ENCODE measurements at places on chromosomes 5 and 9.

DNA sequence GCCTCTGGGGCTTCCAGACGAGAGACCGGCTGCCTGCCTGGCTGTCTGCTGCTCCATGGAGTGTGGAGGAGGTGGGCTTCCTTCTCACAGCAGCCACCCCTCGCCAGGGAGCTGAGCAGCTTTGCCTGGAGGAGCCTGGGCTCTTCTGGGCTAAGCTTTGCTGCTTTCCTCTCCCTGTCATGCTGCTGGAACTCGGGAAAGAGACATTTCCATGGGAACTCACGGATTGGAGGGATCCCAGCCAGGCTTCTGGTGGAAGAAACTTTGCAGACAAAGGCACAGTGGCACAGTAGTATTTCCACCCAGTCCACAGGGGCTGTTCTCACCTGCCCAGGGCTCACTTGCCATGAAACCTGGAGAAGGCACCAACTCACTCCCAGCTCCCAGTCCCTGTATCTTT, 5.6 kb upstream of the NTNG2 start:
- DNase-seq, result no peak

DNA sequence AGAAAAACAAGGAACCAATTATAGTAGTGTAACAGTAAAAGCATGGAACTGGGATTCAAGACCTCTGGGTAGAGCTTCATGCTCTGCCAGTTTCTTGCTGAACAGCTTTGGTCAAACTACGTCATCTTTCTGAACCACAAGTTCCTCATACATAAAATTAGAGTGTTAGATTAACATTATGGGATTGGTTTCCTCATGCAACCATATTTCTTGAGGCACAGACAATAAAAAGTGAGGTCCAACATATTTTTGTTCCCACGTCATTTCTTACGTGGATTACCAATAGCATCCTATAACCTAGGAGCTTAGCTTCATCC, 354.8 kb downstream of the TMEM232 start:
- no peak for DNase-seq

DNA sequence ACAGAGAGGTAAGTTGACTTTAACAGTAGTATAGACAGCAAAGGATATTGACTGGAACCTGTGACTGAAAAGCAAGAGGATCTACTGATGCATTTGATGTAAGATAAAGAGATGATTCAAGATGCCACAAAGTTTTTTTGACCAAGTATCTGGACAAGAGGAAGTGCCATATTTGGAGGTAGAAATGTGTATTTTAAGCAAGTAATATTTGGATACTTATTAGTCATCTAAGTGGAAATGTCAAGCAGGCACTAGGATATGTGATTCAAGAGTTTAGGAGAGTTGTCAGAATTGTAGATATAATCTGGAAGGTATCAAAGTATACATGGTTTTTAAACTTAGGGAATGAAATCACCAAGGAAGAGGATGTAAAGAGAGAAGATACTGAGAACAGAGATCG, 686.1 kb upstream of the CHD1 start:
- no peak for DNase-seq

GRCh38 chr9:116686135-116686534, 970 bp upstream of the TRIM32 start:
- DNase-seq, result no peak

- no peak for DNase-seq
Measured at GRCh38 chr5:12330381-12330780, 426.1 kb upstream of the CTNND2 start.

DNA sequence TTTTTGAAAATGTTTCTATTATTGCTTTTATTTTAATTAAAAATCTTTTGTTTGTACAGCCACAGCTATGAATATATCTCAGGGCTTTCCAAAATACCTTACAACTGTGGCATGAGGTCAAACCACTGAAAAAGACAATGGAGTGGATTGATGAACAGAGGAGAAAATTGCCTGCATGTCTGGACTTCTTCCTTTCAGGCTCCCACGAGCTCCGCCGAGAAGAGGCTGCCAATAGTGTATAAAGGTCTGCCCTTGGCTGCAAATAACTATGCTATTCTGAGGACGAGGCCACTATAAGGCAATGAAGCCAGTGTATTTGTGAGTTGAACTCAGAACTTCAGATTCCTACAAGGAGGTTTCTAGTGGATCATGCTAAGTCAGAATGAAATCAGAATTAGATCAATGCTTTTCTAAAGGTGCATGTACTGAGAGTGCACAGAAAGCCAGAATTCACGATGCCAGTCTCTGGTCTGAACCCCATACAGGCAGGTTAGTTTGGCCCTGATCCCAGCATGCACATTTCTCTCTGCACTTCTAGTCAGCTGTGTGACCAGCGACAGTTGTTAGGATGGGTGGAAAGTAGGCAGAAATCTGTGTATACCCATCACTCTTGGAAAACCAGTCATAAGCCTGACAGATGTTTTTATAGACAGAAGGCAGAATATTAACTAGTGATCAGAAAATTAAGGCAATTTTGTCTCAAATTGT, 42.7 kb upstream of the PLPP1 start:
- DNase-seq, result no peak

DNA sequence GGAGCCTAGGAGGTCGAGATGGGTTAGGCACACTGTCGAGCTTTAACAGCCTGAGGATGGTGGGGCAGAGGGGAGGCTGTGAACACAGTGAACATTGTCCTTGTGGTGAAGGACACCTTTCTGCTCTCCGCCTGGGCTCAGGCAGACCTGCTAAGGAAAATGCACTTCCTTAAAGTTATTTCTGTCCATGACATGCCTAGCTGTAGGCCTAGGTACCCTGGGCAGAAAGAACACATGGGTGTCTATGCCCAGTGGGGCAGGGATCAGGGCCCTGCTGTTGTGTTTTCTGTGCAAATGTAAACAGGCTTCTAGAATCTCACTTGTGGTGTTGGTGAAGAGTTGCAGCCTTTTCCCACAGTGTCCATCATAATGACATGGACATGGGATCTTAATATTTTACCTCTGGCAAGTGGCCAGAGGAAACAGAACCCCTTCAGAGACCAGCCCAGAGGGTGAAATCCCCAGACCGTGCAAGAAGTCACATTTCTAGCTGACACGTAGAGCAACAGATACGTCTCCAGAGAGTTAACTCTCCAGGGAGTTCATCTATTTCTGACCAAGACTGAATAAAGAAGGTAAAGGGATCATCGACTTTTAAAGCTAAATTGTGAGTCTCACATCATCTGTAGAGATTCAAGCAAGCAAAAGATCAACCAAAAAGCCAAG, 79.2 kb downstream of the C9orf152 start:
- DNase-seq, result no peak

DNA sequence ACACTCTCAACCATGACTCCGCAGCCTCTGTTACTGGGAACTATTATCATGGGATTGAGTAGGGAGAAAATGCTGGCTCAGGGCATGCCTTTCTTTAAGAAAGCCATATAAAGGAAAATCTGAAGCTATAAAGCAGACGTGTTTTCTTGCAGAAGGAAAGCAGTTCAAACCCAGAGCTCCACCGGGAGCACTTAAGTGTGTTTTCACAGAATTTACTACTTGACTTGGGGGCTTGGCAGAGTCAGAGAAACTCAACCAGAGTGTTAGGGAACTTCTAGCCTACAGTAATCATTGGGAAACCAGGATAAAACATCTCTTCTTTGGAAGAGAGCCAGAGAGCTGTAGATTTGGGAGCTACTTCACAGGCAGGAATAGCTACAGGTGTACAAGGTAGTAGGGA, 283.4 kb upstream of the ADRA1B start:
- DNase-seq, result no peak

DNA sequence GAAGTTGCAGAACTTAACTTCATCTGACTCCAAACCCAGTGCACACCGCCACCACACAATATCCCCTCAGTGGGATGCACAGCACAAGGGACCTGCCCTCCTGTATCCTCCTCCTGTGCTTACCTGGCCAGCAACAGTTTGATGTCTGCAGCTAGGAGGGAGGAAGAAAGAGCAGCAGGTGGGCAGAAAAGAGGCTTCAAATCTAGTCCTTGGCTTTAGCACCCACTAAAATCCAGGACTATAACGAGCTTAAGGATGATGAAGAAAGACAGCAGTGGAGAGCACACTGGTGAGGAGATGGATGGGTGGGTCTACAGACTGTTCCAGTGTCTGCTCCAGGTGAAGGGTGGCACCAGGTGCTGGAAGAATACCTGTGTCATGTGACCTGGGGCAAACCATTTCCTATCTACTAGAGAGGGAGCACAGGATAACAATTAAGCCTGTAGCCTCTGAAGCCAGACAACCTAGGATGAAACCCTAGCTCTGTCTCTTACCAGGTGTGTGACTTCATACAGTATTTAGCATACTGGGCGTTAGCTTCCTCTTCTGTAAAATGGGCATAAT, 100.0 kb downstream of the SH3TC2 start:
- no peak for DNase-seq

- no peak for DNase-seq
Measured at GRCh38 chr5:149887622-149888183, 56.9 kb downstream of the PDE6A start.

- no peak for DNase-seq
Measured at GRCh38 chr9:95460518-95461164, 56.1 kb downstream of the PTCH1 start.

- no peak for DNase-seq
Measured at GRCh38 chr9:90810691-90811090, 9.1 kb downstream of the SYK start.

- DNase-seq, result no peak
Measured at GRCh38 chr9:16625161-16625631, 245.3 kb downstream of the BNC2 start.

- no peak for DNase-seq
Measured at GRCh38 chr9:113154471-113154870, 3.7 kb downstream of the SLC31A2 start.

- no peak for DNase-seq
Measured at GRCh38 chr9:104842698-104843097, 78.8 kb downstream of the NIPSNAP3B start.

- DNase-seq, result no peak
Measured at GRCh38 chr9:127505396-127506116, 54.2 kb downstream of the LRSAM1 start.

DNA sequence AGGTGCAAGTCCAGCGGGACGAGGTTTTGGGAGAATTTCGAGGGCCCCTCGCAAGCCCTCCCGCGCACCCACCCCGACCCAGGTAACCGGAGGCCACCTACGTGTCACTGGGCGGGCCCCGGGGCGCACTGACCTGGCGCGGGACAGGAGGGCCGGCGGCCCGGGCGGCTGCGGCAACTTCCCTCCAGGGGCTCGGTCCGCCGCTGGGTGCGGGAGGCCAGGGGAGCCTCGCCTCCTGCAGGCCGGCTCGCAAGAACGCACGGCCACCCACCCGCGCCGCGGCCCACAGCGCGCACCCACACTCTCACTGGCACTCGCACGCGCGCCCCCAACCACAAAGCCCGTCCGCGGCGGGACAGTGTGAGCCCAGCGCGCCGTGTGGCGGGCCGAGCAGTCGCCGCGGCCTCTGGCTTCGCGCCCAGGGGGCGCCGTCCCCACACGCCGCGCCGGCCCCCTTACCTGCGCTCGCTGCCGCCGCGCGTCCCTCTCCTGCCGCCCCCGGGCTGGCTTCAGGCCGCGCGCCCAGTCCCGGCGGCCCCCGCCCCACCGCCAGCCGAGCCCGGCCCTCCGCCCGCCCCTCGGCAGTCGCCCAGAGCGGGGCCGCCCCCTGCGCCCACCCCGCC, 451 bp downstream of the LPAR1 start:
- no peak for DNase-seq

GRCh38 chr5:127962491-127962890, 121.1 kb upstream of the SLC12A2 start:
- DNase-seq, result no peak

GRCh38 chr5:65938256-65938655, 11.9 kb downstream of the ERBIN start:
- no peak for DNase-seq

GRCh38 chr9:37976714-37977477, 73.0 kb upstream of the SLC25A51 start:
- DNase-seq, result no peak

DNA sequence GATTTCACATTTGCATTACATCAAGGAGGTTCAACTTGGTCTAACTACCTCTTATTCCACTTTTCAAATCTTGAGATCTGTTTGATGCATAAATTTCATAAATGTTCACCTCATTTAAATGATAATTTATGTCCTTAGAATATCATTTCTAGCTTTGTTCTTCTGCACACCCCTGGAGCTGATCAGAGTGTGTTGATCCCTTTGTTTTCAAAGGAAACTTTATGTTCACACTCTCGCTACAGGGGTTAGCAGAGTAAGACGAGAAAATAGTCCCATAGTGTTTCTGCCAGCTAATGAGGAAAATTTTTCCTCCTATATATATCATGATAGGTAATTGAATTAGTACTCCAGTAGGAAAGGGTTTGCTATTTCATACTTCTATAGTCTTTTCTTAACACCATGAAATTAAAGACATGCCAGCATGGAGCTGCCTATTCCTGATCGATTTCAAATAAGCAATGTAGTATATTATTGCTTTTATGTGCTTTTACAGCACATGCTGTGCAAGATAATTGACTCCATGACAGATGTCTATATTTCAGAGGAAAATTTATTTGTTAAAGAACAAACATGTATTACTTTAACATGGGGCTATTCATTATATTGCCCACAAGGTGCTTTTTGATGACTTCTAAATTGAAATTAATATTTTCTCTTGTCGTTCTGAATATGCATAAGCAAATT, 4.8 kb upstream of the PAM start:
- DNase-seq, result no peak

DNA sequence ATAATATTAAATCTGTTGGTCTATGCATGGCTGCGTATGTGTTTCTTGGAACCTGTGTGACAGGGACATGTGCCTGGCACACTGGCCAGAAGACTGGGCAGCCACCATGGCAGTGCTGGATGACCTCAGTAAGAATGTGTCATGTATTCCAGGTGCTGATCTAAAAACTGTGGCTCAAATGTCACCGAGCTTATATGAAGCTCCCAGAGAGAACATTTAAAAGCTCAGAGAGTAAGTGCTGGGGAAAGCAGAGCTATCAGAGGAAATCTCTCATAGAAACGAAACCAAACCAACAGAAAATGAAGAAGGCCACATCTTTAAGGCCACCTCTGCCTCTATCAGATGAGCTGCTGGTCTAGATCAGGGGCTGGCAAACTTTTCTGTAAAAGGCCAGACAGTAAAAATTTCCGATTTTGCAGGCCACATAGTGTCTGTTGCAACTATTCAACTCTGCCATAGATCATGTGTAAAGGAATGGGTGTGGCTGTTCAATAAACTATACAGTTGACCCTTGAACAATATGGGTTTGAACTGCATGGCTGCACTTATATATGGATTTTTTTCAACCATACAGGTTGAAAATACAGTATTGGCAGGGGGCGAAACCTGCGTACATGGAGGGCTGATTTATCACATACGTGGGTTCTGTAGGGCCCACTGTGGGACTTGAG, 31.8 kb downstream of the TSTD2 start:
- no peak for DNase-seq

DNA sequence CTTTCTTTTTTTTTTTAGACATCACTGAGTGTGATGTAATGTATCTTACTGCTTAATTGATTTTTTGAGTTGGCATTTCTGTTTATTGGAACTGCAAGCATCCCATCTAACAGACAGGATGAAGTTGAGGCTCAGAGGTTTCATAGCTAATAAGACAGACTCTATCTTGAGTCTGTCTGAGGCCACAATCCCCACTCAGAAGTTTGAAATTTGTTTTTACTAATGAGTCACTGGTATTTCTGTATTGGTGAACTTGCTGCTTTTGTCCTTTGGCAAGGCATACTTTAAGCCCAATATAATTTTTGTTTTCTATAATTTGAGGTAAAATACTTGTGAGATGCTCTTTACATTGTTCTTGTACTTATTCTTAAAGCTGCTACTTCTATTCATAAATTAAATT, 491.2 kb downstream of the PSAT1 start:
- DNase-seq, result no peak

- DNase-seq, result no peak
Measured at GRCh38 chr5:14742498-14742897, 78.0 kb downstream of the OTULIN start.

- no peak for DNase-seq
Measured at GRCh38 chr5:15001517-15001916, 129.9 kb upstream of the ANKH start.

GRCh38 chr5:132425009-132425937, 55.8 kb downstream of the SLC22A5 start:
- no peak for DNase-seq

Measured in activated CD4-positive, alpha-beta T cell treated with anti-CD3 and anti-CD28 coated beads, Interleukin-2, amount 50 U/mL, for 24 hours (primary cell).